Left kidney (tissue), 8 donors: ENCODE measurements at places on chromosomes 6 and 20. TPM values are rescaled to one million over a fixed set of nuclear protein-coding genes. Genes with fewer than 3 reads are reported as not detected.
A peak's percentile ranks its signal among the peaks of the same experiment; 100 is the strongest.

RXRB gene
- polyA plus RNA-seq, result 65.6 TPM

PSMB1 gene
- 216 TPM for polyA plus RNA-seq

POU5F1 gene
- 6.5 TPM for polyA plus RNA-seq

LHFPL5 gene
- polyA plus RNA-seq, result not detected

STMND1 gene
- 0.90 TPM for polyA plus RNA-seq

COQ3 gene
- polyA plus RNA-seq, result 14.5 TPM

MYLK4 gene
- polyA plus RNA-seq, result 1.8 TPM

NRSN1 gene
- polyA plus RNA-seq, result 1.1 TPM

BPI gene
- 0.32 TPM for polyA plus RNA-seq

PPARD gene
- 21.1 TPM for polyA plus RNA-seq

APCDD1L gene
- polyA plus RNA-seq, result 13.7 TPM

DNA sequence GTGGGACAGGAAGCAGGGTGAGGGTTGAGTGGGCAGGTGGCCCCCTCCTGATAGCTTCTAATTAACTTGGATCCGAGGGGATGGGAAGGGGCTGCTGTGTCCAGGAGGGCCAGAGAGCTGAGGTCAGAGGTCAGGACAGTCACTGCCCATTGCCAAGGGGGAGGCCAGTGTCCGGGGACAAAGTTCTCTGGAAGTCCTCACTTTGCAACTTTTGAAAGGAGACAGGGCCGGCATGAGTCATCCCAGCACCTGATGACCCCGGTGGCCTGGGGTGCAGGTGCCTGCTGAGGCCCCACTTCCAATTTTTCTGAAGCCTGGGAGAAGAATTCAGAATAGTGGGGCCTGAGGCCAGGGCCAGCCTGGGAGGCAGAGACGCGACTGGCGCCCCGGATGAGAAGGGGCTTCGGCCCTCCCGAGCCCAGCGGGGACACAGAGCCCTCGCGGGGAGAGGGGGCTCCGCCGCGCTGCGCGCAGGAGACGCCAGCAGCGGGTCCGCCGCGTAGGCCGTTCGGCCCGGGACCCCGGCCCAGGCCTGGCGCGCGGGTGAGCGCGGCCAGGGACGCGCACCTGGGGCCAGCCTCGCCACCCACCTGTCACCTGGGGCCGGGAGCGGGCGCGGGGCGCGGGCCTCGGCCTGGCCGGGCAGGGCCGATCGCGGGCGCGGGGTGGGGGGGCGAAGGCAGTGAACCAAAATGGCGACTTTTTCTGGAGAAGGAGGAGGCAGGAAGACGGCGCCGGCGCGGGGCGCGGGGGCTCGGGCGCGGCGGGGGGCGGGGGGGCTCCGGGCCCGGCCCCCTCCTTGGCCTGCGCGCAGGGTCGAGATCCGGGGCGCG is 586 bp downstream of the ZNF512B start:
- no peak for DNase-seq

DNA sequence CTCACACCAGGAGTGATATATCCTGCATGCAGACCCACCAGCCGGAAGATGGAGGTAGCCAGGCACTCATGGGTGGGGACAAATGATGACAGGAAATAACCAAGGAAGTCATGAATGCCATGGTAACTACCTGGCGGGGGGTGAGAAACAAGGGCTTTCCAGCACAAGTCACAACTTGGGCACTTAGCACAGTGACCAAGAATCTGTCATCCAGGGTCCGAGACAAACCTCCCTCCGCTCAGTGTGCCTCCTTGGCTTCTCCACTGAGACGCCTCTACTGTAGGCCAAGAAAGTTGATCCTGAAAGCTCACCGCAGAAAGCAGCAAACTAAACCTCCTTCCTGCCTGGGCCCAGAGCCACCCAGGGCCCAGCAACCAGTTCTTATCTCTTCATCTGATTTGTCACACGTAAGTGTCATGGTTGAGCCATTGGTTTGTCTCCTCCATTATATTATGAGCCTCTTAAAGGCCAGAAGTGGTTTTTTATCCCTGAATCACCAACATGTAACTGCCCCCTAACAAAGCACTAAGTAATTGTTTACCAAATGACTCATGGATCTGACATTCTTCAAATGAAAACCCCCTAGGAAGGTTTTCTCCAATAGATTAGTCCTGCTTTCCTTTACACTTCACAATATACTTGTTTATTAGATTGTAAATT is 84.3 kb upstream of the TAB2 start:
- no peak for DNase-seq

GRCh38 chr20:51554538-51555165 is 12.1 kb upstream of the NFATC2 start:
- no peak for DNase-seq

GRCh38 chr6:29976588-29977424 is 34.5 kb downstream of the HLA-A start:
- DNase-seq, result peak; percentile 57

DNA sequence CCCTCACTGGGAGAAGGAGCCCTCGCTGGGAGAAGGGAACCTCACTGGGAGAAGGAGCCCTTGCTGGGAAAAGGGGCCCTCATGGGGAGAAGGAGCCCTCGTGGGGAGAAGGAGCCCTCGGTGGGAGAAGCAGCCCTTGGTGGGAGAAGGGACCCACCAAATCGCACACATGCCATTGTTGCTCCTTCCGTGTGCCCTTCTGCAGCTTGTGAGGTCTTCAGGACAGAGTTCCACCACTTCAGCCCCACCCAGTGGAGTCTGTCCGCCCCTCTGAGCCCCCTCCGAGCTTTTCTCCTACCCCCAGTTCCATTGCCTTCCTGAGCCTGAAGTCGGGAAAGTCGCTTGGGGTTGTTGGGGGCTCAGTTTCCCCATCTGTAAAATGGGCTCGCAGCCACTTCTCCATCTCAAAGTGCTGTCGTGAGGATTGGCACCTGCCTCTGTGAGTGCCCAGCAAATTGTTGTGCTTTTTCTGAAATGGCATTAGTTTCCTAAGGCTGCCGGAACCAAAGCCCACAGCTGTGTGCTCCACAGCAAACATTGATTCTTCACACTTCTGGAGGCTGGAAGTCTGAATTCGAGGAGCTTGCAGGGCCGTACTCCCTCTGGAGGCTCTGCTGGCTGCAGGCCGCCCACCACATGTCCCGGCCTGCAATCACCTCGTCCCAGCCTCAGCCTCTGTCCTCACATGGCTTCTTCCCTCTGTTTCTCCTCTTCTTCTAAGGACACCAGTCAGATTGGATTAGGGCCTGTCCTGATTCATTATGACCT is 124.7 kb upstream of the PMEPA1 start:
- no peak for DNase-seq

- DNase-seq, result no peak
Observed at GRCh38 chr6:33977606-33978411, 168.1 kb downstream of the GRM4 start.

DNA sequence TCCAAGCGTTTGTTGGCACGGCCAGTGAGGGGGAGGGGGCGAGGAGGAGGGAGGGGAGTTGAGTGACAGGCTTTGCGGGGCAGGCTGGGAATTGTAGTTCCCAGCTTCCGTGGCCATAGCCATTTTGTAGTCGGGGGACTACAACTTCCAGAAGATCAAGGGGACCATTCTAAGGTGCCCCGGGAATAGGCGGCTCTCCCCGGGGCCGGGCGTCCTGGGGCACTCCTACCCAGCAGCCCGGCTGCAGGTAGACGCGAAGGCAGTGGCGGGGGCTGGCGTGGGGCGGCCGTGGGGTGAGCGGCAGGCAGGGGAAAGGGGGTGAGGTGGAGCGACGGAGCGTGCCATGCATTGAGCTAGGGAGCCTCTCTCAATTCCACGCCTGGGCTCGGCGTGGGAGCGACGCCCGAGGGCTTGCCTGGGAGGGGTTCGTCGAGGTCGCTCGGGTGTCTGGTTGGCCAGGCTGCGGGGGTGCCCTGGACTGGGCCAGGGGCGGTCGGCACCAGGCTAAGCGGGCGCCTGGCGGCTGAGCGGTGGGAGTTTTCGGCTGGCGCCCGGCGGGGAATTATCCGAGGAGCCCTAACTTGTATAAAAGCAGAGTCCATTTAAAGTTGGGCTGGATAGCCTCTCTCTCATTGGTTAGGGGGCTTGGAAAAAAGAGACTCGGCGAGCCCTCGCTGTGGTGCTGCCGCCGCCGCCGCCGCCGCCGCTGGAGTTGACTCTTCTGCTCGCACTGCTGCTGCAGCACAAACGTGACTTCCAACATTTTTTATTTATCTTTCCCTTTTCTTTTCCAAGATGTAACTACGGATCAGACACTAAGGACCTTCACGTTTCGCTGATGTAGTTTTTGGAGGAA is at the start of gene JARID2:
Gene JARID2 (plus strand): TSS at position 709 of the 856 bp plus-strand sequence. CDS start 471 bp downstream, outside the sequence.
- DNase-seq, result peak; percentile 97

DNA sequence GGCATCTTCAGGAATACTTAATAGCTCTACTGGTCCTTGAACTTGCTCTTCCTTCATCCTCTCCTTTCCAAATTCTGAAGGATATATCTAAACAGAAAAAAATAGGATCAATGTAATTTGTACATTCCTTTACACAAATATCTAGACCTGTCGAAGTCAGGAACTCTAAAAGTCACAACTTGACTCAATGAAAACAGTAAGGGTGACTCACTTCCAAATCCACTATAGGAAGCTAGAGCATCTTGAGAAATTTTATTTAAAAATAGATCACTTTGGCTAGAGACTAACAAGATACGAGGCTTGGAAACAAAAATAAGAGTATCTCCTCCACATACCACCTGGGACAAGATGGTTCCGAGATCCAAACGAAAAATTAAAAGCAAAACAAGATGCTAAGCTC is 12.2 kb downstream of the ESF1 start:
- no peak for DNase-seq

DNA sequence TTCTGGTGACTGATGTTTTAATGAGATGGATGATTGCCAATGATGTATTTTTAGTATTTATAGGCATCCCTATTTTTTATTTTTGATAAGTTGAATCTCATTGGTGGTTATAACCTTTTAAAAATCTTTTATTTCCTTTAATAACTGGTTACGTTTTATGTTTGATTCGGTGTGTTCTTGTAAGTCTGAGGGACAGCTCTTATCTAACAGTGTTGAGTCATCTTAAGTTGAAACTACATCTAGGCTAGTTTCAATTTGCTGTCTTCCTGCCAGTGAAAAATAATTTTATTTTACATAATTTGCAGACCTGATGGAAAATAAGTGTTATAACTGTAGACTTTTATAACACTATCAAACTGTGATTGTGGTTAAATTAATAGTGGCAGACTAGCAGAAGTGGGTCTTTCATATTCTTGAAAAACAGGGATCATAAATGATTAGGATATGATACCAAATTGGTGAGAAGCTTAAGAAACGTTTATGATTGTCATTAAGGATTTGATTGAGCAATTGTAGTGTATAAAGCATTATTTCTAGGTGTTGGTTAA is 4.6 kb downstream of the AFDN start:
- DNase-seq, result no peak

DNA sequence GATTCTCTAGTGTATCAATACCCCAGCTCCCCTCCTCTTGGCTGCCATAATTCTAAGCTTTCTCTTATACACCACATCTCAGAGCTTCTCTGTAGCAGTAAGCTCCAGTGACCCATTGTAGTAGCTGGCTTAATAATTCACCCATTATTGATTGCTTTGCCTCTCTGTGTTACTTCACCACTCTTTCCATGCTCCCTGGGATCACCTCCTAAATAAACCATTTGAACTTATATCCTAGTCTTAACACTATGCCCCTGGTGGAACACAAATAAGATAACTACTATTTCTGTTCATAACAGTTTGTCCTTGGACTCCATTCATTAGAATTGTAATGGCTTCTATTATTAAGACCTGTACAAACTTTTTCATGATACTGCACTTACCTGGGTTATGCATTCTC is 758.9 kb downstream of the KIF16B start:
- DNase-seq, result no peak

DNA sequence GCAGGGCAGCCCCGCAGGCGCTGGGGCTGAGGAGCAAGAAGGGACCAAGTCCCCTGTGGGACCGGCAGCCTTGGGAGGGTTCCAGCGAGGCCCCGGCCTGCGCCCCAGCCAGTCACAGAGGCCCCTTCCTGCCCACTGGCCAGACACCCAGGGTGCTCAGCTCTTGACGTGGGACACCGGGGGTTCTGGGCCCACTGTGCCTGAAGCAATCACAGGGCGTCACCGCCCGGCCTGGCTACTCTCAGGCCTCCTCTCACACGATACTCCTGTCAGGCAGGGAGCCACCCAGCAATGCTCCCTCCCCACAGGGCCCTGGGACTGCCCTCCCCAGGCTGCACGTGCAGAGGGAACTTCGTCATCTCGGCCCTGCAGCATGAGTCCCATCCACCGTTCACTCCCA is 14.5 kb downstream of the TAF4 start:
- no peak for DNase-seq
